ENCODE measurements at places on chromosomes 2 and 18.

DNA sequence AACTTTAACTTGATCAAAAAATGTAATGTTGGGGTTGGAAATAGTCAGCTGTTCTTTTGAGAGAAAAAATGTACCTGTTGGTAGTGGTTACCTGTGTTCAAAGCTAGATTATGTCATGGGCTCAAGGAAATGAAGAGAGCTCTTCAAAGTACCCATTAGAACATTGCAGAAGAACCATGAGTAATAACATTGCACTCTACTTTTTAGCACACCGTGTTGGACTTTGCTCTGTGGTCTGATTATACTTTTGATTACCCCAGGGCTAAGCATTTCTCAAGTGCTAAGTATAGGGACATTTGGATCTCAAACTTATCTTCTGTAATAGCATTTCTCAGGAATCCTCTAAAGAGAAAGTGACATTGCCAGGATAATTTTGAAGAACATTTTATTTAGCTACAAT, 1122.8 kb upstream of the CELF4 start:
- no peak for DNase-seq

DNA sequence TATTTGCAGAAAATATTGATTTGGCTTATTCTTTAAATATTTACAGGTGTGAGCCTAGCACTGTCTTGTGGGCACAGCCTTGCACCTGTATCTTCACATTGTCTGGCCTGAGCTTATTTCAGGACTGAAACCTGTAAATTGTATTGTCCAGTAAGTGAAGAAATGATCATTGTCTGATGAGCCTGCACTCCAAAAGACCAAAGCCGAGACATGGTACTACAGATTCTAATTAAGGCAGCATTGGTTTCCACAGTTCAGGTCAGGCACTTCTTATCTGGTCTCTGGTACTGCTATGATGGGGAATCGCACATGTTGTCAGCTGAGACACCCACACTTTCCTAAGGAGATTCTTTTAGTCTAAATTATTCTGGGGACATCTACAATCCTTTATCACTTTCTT, 479.0 kb downstream of the TDRD15 start:
- DNase-seq: no peak

- no peak for DNase-seq
Observed at GRCh38 chr2:45256173-45256866, 247.1 kb upstream of the SIX2 start.

- no peak for DNase-seq
Observed at GRCh38 chr2:6977113-6977741, 60.0 kb downstream of the RNF144A start.

DNA sequence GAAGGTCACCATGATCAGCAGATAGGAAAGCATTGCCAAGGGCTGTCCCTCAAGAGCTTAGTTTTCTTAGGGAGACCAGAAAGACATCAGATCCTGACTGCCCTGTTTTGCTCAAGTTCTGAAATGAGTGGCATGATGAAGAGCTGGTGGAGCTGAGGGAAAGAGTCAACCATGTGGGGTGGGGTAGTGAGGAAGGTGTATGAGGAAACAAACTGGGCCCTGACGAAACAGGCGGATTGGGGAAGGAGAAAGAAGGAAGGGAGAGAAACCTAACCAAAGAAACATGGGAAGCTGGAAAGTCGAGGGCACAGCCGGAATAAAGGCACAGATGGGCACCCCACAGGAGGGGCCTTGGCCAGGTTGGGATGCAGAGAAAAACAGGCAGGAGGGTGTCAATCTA, 8.0 kb downstream of the TGOLN2 start:
- no peak for DNase-seq
